CD8-positive, alpha-beta memory T cell (primary cell): ENCODE measurements at places on chromosomes 2 and 18.

DNA sequence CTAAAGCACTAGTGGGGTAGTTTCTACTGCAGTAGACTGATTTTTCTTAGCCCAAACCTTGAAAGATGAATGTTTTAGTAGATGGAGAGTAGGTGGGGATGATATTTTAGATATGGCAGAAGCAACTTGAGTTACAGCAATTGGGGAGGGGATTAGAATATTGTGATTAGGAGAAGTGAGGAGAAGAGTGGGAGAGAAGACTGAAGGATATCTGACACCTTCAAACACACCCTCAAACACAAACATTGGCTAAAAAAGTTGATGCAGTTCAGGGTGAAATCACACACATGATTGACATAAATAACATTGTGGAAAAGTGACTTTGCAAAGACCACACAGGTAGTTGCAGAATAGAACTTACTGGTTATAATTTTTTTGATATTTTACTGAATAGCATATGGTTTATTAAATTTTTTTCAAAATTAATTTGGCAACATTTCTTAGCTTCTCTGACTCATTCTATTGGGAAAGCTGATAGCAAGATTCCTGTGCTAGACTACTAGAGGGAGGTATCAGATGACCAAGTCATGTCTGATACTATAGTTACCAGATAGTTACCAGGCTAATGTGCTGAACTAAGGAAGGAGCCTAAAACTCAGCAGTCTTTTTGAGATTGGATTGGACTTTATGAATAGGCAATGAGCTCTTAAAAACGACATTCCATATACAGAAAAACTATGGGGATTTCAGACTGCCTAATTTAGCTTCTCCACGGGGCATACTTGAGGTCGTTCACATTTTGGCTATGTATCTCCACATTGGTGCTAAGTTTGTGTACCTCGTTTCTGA is 73.0 kb downstream of the ACTR3 start:
- H3K36me3 ChIP-seq, result peaks cover 6% of the 10 kb centered on the region
- no peaks in the 10 kb centered on the region for H3K27me3 ChIP-seq
- H3K4me1 ChIP-seq, result no peaks in the 10 kb centered on the region
- DNase-seq, result no peak

DNA sequence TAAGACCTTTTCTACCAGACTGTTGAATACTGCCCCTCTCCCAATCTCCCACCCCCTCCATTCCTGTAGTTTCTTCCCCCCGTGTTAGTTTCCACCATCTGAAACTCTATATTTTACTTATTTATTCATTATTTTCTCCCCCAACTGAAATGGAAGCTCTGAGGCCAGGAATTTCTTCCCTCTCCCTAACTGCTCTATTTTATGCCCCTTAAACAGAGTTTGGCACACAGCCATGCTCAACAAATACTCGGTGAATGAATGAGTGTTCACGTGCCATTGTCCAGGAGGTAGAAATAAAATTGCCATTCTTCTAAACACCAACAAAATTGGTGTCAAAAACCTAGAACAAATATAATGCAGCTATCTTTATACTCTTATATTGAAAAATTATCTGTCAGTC is 5.6 kb downstream of the ITGB1BP1 start:
- peaks cover 20% of the 10 kb centered on the region for H3K4me1 ChIP-seq
- H3K4me3 ChIP-seq, result no peak overlapping the region
- no peaks in the 10 kb centered on the region for H3K36me3 ChIP-seq
- no peak overlapping the region for H3K27ac ChIP-seq
- H3K27me3 ChIP-seq, result no peaks in the 10 kb centered on the region

GRCh38 chr18:13179566-13180113 is 38.9 kb upstream of the LDLRAD4 start:
- no peak for DNase-seq
- H3K27ac ChIP-seq, result no peak overlapping the region
- no peaks in the 10 kb centered on the region for H3K4me1 ChIP-seq
- H3K36me3 ChIP-seq, result no peaks in the 10 kb centered on the region

DNA sequence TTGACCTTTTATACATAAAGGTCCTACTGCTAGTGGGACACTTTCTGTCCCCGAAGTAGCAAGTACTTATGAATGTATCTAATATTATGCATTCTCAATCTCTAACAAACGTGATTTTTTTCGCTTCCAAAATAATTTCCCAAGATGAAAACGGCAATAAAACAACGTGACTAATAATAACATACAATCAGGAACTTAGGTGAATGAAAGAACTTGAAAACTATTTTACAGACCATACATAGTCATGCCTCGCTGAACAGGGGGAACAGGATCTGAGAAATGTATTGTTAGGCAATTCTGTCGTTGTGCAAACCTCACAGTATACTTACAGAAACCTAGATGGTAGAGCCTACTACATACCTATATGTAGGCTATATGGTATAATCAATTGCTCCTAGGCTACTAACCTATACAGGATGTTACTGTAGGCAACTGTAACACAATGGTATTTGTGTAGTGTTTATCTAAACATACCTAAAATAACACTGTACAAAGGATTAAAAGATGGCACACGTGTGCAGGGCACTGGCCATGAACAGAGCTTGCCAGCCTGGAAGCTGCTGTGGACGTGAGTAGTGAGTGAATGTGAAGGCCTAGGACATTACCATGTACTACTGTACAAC is 2.5 kb downstream of the RTN4 start:
- peak overlapping the region; percentile 26 for H3K27ac ChIP-seq
- peaks cover 43% of the 10 kb centered on the region for H3K4me1 ChIP-seq
- H3K27me3 ChIP-seq, result no peaks in the 10 kb centered on the region
- peak overlapping the region; percentile 38 for H3K4me3 ChIP-seq
- H3K36me3 ChIP-seq, result no peaks in the 10 kb centered on the region

GRCh38 chr2:230684270-230685168 is 28.1 kb upstream of the CAB39 start:
- no peak overlapping the region for H3K4me3 ChIP-seq
- no peak for DNase-seq
- H3K36me3 ChIP-seq, result no peaks in the 10 kb centered on the region
- H3K27ac ChIP-seq, result no peak overlapping the region

DNA sequence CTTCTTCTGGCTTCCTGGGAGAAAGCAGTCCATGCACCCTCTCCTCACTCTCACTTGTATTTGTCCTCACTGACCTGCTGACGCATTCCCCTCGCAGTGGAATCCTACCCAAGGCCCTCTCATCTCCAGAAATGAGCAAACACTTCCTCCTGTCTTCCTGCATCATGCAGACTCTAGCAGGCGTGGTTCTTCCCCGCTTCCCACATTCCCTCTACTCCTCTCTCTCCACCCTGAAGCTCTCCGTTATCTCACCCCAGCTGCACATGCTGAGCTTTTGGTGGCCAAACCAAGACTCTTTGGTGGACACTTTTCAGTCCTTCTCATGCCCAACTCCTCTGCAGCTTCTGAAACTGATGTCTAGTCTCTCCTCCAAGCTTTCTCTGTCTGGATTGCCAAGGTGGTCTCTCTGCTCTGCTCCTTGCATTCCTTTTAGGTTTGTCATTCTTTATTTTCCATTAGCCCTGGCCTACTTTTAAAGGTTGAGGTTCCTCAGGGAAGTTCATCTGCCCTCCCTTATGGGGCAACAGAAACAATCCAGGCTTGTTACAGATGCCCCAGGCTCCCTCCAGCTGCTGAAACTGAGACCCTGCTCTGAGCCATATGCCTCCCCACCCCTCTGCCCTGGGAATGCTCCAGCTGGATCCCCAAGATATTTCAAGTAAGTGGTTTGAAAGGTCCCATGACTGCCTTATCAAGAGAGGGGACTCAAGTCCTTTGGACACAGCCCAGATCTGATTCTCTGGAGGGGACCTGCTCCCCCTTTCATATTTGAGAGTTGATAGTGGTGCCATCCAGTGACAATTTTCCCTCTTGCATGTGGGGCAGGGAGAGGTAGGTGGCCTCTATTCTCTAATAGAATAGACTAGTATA is 835 bp upstream of the IL18RAP start:
- DNase-seq, result no peak
- H3K36me3 ChIP-seq, result no peaks in the 10 kb centered on the region
- peaks cover 37% of the 10 kb centered on the region for H3K4me1 ChIP-seq
- no peak overlapping the region for H3K4me3 ChIP-seq

GRCh38 chr2:52383541-52383940 is 1351.6 kb upstream of the NRXN1 start:
- H3K36me3 ChIP-seq, result no peaks in the 10 kb centered on the region
- DNase-seq, result no peak
- H3K4me3 ChIP-seq, result no peak overlapping the region
- H3K4me1 ChIP-seq, result no peaks in the 10 kb centered on the region
- H3K27ac ChIP-seq, result no peak overlapping the region
- H3K27me3 ChIP-seq, result no peaks in the 10 kb centered on the region

DNA sequence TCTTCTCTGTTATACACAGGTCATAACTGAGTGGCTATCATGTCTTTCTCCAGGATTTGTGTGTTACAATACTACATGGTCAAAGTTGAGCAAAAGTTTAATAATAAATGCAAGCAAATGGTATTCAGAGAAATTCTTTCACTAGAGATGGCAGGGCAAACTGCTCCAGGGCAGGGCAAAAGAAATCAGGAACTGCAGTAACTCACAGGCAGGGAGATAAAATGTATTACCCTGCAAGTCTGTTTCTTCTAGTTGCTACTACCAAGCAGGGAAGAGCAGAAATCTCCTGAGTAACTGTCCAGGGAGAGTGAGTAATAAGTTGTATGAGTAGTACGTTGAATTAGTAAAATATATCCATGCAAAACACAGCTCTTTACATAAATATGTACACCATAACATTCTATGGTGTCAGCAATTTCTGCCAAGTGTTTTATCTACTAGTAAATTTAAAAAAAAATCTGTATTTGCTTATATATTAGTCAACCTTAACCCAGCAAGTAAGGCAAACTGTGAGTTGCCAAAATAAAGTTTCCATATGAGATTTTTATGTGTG is 404.1 kb downstream of the ZEB2 start:
- H3K4me1 ChIP-seq, result no peaks in the 10 kb centered on the region
- no peaks in the 10 kb centered on the region for H3K27me3 ChIP-seq
- H3K36me3 ChIP-seq, result no peaks in the 10 kb centered on the region
- DNase-seq, result no peak
- H3K27ac ChIP-seq, result no peak overlapping the region
- H3K4me3 ChIP-seq, result no peak overlapping the region

DNA sequence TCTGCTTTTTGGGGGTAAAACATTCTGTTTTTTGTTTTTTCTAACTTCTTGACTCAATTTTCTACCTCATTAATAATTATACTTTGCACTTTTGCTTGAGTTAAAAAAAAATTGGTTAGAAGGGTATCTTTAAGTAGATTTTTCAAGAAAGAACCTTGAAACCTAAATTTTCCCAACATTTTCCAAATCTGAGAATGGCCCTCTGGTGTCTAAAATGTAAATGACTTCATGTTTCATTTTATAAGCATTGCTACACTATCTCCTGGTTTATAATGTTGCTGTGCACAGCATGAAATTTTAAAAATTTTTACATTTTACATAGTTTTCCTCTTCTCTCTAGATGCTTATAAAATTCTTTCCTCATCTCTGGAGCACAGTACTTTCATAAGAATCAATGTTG is 14.2 kb downstream of the EIF2AK2 start:
- no peaks in the 10 kb centered on the region for H3K4me1 ChIP-seq
- peaks cover 8% of the 10 kb centered on the region for H3K36me3 ChIP-seq
- no peaks in the 10 kb centered on the region for H3K27me3 ChIP-seq
- H3K4me3 ChIP-seq, result no peak overlapping the region
- DNase-seq, result no peak
- H3K27ac ChIP-seq, result no peak overlapping the region
